Inflammatory macrophage (primary cell): ENCODE measurements at places on chromosomes 2 and 18.

GRCh38 chr2:8575038-8575833 is 106.6 kb upstream of the ID2 start:
- DNase-seq = peak; percentile 68

DNA sequence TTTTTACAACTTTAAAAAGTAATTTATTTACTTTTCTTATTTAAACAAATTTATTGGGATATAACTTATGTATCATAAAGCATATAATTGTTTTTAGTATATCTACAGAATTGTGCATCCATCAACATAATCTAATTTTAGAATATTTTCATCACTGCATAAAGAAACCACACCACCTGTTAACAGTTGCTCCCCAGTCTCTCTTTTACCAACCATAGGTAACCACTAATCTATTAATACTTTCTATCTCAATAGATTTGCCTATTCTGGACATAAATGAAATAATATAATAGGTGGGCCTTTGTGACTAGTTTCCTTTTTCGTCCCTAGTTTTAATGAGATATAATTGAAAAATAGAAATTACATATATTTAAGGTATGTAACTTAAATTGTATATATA is 90.6 kb downstream of the ADAM23 start:
- DNase-seq = no peak

- DNase-seq = no peak
These were observed 61.8 kb upstream of the CTDP1 start for GRCh38 chr18:79617511-79618500.

- no peak for DNase-seq
These were observed 281.1 kb upstream of the COL3A1 start for GRCh38 chr2:188693111-188693510.

DNA sequence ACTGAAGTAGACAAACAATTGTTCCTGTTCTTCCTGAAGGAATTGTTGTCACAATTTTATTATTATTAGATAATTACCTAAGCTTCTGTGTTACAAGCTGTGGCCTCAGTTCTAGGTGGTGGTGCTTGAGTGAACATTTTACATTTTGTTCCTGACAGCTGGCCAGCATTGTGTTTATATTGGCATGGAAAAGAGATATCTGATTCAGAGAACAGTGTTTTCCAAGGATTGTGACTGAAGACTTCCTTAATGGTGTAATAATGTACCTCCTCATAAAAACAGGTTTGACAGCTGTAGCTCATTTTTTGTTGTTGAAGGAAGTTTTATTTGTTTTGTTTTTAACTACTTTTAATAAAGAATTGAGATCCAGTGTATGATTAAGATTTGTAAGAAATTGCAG is 95.2 kb downstream of the EPB41L5 start:
- no peak for DNase-seq

- DNase-seq = no peak
These were observed 14.9 kb downstream of the EMX1 start for GRCh38 chr2:72932045-72932740.

- DNase-seq = no peak
These were observed 88.0 kb downstream of the KYNU start for GRCh38 chr2:142965443-142965842.
